NCI-H1092 (cell line): ENCODE measurements at places on chromosomes 3 and 15.
A peak's percentile ranks its signal among the peaks of the same experiment; 100 is the strongest.

- no peak for DNase-seq
Measured at GRCh38 chr3:136543385-136543784, 208.8 kb downstream of the STAG1 start.

GRCh38 chr15:98800437-98801233 is 152.3 kb downstream of the IGF1R start:
- no peak for DNase-seq

GRCh38 chr3:46344476-46344875 is 9.4 kb upstream of the CCR2 start:
- no peak for DNase-seq

DNA sequence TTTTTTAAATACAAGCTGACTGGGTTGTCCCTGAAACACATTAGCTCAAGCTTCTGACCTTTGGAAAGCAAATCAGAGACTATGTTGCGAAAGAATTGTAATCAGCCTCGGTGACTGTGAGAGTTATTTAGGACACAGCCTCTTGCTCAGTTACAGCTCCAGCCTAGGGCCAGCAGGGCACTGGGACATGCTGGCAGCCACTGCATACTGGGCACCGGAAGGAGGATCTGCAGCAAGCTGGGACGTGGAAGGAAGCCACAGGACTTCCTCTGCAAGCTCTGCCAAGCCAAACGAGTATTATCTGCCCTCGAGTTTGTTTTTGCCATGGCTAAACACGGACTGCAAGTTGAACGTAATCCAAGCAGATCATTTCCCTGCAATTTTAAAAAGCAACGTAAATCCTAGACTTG is 24.4 kb upstream of the COPG1 start:
- DNase-seq: peak; percentile 6

- DNase-seq: no peak
Measured at GRCh38 chr3:138670407-138670806, 61.8 kb downstream of the FAIM start.

DNA sequence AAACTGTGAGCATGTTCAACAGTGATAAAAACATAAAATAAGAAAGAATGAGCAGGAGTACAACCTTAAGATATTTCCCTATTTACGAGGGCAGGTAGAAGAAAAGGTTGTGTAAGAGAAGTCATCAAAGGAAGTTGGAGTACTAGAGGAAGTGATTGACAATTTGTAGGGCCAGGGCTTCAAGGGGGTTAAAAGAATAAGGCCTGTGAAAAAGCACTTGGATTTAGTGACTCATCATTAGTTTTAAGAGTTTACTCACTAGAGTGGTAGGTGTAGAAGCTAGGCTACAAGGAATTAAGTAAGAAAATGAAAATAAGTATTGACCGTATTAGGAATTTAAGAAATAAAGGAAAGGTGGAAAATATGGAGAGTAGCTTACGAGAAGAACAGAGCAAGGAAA is 23.6 kb downstream of the KCNMB3 start:
- no peak for DNase-seq

DNA sequence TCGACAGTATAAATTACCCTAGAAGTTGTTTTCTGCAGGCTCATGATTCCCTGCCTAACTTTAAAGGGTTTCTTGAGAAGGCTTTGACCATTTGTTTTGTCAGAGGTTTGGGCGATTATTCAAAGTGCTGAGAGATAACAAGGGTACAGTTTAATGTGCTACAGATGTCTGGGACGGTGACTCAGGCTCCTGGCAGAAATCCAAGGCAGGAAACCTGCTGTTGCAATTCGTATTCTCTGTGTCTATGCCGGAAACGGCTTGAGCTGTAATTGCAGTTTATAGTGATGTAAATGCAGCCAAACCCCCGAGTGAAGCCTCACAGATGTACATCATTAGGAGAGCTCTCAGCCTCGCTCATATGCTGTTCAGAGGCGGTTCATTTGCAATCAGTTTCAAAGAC is 65.6 kb downstream of the SYNPR start:
- peak; percentile 91 for DNase-seq

DNA sequence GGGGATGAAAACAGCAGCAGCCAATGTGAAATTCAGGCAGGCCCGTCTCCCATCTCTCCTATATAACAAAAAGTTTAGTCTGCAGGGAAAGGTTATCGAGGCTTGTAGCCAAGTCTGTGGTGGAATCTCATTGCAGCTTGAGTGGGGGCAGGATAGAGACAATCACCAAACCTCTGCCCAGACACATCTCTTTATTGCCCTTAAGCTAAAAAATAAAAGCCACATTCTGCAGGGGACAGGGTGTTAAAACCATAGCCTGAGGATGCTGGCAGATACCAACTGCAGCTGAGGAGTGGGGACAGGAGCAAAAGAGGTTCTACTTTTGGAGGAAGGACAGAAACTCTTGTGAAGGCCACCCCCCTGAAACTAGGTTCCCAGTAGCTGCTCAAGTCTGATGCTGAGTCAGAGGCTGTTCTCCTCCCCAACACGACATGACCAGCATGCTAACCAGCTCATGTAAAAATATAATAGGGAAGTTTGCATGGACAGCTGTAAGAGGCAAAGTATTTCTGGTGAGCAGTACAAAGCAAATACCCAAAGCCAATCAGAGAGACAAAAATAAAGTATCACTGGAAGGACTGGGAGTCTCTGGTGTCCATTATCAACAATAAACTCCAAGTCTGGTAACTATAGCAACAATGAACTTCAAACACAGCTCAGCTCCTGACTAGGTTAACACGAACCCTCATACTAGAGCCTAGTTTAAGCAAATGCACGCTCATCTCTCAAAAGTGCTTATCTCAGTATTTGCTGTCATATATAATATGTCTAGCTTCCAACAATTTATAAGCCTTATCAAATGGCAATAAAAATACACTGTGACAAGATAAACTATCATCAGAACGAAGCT is 362.2 kb upstream of the SLCO3A1 start:
- no peak for DNase-seq

- DNase-seq: no peak
Measured at GRCh38 chr15:93043621-93044300, 45.2 kb downstream of the RGMA start.

- DNase-seq: no peak
Measured at GRCh38 chr15:92853222-92853621, 46.9 kb upstream of the CHD2 start.

- DNase-seq: peak; percentile 6
Measured at GRCh38 chr3:152083135-152083534, 185.6 kb upstream of the MBNL1 start.

GRCh38 chr3:128274837-128275236 is 121.6 kb downstream of the EEFSEC start:
- no peak for DNase-seq

DNA sequence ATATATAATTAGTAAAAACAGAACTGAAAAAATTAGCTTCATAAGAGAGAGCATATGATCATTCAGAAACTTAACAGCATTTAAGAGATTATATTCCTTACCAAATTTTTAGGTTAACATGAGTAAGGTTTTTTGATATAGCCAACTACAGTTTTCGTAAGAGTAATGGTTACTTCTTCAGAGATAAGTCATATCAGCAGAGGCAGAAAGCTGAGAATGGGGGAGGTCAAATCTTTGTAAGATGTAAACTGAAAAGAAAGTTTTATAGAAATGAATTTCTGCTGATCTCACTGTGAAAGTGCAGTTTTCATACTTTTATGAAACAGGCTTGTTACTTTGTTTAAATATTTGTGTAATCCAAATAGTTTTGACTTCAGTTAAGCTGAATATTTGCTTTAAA is 193.3 kb downstream of the ZBTB20 start:
- DNase-seq: no peak

DNA sequence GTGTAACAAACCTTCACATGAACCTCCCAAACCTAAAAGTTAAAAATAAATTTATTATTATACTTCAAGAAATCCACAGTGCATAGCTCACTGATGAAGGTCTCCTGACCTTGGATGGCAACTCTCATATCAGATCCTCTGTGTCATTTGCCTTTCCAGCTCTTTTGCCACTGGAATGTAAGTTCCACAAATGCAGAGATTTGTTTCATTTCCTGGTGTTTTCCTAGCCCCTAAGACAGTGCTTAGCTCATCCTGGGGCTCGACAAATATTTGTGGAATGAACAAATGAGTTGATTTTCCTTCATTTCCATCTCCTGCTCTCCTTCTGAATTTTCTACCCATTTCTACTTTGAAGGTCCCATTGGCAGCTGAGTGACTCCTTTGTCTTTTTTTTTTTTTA is 56.0 kb downstream of the FRMD4B start:
- DNase-seq: no peak

- DNase-seq: no peak
Measured at GRCh38 chr15:50426428-50426827, 2.2 kb downstream of the USP8 start.

- no peak for DNase-seq
Measured at GRCh38 chr15:101004986-101005747, 86.0 kb downstream of the LRRK1 start.

- no peak for DNase-seq
Measured at GRCh38 chr3:157588386-157589060, 85.3 kb upstream of the VEPH1 start.

GRCh38 chr3:157271283-157271882 is 111.4 kb upstream of the CCNL1 start:
- no peak for DNase-seq

DNA sequence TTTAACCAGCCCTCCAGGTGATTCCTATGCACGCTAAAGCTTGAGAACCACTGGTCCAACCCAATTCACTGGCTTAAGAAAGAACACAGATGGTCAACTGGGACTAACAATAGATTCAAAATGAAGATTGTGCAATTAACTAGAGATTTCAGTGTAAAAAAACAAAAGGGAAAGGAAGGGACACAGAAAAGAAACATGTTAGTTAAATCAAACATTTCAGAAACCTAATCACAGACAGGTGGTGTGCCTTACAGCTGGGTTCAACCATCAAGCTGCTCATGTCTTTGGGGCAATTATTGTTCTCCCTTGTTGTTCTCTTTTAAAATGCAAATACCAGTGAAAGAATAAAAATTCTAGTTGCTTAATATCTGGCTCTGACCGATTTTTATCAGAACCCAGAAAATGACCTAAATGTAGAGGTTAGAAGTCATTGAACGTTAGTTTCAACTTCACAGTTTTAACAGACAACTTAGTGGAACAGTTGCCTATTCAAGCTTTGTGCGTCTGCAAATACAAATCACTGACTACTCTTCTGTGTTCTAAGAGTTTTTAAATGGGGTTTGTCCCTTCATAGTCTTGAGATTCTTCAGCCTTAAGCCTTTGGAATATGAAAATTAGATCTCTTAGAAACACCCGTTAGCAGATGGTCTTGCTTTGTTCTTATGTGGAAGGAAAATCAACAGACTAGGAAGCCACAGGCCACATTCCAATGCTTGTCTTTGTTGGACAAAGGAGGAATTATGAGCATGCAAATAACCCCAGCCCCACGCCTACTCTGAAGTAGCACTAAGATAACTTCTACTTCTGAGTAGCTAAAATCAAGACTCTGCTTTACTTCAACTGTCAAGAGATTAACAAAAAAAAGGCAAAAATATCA is 223.4 kb downstream of the ATP8B4 start:
- no peak for DNase-seq

GRCh38 chr15:90545095-90545494 is 15.4 kb downstream of the CRTC3 start:
- DNase-seq: no peak

DNA sequence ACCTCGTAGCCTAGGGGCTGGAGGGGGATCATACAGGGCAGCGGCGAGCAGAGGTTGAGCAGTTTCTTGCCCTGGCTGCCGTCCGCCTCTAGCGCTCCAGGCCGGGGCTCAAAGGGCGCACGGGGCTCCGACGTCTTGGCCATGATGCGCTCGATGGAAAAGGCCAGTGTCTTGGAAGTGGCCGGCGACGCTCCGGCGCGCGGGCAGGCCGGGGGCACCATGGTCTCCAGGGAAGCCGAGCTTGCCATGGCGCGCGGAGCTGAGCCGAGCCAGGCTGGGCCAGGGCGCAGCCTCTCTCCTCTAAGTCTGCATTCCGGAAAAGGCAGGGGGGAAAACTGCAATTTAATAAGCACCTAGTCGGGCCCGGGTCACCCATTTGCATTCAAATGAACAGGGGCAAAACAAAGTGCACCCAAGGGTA is 719 bp downstream of the FEZF2 start:
- DNase-seq: no peak

DNA sequence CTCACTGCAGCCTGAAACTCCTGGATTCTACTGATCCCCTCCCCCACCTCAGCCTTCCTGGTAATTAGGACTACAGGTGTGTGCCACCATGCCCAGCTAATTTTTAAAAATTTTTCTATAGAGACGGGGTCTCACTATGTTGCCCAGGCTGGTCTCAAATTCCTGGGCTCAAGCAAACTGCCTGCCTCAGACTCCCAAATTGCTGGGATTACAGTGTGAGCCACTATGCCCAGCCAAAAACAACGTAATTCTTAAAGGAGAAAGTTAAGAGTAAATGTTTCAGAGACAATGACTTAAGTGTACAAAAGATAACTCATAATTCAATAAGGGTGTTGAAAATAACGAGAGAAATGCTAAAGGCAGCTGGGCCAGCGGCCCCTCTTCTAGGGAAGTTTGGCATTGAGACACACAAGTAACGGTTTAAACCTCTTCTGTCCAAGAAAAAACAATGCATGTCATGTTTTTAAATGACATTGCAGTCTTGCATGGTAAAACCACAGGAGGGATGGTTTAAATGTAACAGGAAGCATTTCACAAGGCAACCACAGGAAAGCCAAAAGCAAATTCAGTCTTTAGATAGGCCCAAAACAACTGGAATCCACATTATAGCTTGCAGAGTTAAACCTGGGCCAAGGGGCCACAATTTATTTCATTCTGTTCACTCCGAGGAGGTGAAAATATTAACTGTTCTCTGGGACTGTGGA is 5.1 kb downstream of the PROK2 start:
- no peak for DNase-seq

GRCh38 chr3:189025866-189026265 is 145.9 kb upstream of the TPRG1 start:
- DNase-seq: no peak

DNA sequence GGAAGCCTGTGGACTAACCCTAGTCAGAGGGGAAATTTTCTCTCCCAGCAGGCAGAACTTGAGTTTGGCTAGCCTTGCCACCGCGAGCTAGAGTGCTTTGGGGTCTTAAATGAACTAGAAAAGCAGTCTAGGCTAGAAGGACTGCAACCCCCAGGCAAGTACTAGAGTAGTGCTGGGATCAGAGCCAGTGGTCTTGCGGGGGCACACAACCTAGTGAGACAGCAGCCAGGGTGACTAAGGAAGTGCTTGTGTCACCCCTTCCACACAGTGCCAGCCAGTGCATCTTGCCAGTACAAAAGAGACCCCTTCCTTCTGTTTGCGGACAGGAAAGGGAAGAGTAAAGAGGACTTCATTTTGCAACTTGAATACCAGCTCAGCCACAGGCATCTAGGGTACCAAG is 59.0 kb downstream of the GOLM2 start:
- no peak for DNase-seq

GRCh38 chr15:63626955-63627354 is 29.8 kb downstream of the FBXL22 start:
- DNase-seq: no peak

- no peak for DNase-seq
Measured at GRCh38 chr3:5071061-5071460, 51.0 kb upstream of the ARL8B start.

- no peak for DNase-seq
Measured at GRCh38 chr15:26128611-26129140, 265.5 kb upstream of the ATP10A start.

GRCh38 chr3:123914829-123915228 is 30.7 kb upstream of the MYLK start:
- no peak for DNase-seq
